Testis (tissue), 5 donors: ENCODE measurements at places on chromosomes 2 and 18.

DNA sequence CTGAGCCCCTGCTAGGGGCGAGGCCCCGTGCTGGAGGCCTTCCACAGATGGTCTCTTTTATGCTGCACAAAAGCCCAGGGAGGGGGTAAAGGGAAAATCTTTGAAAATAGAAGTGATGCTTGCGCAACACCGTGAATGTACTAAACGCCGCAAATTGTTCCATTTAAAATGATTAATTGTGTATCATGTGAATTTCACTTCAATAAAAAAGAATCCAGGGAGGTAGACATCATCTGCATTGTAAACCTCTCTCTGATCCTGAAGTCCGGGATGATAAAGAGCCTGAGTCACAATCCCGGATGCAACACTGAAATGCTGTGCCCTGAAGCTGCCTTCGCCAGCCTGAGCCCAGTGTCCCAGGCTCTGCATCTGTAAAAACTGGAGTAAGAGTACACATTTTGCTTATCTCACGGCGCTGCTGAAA lies 107.7 kb upstream of the PPP1CB start:
- DNase-seq, result no peak

GRCh38 chr18:79518028-79518682 lies 122.4 kb downstream of the NFATC1 start:
- peak; percentile 7 for DNase-seq

DNA sequence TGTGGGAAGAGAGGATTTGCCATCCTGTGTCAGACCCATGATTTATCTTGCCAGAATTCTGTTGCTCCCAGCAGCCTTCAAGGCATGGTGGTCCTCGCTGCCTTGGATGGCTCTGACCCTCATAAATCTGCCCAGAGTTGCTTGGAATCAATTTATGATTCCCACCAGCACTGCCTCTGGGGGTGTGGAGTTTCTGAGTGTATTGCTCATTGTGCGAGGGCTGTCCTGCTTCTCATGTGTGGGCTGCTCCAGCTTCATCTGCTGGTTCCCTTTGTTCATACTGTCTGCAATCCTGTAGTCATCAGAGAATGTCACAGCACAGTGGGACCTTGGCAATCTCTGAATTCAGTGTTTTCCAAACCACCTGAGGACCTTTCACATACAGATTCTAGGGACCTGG lies 139.8 kb downstream of the CLIP4 start:
- DNase-seq, result no peak

- DNase-seq, result no peak
These were observed 18.8 kb upstream of the DTNB start for GRCh38 chr2:25692143-25692542.
